Stimulated activated CD4-positive, alpha-beta T cell treated with anti-CD3 and anti-CD28 coated beads, Interleukin-1b, Interleukin-23, amount 100 ng/mL, for 4 hours (primary cell): ENCODE measurements at places on chromosomes 3 and 15.

DNA sequence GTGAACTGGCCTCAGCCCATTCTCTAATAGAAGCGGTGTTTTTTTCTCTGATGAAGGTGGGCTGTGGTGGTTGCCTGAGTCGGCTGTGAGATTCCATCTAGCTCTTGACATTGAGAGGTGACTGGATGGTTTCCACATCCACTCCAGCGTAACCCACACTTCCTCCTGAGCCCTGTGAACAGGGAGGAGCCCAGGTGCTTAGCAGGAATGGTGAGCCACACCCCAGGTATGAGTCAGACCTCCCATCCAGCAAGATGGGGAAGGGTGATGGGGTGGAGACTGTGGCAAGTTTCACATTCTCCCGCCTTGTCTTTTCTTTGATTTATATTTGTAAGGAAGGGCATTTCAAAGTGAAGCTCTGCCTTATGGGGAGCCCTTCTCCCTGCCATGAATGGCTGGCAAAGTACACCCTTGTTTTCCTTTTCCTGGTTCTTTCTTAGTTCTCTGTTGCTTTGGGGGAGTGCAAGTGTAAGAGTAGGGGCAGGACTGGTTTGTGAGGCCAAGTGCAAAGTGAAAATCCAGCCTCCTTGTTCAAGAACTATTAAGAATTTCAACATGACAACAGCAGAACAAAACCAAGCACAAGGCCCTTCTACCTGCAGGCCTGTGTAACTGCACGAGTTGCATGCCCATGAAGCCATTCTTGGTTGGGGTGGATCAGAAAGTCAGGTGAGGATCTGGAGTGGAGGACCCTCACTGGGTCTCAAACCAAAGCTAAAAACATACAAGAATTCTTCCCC lies 4.6 kb upstream of the TPRG1 start:
- DNase-seq = no peak

GRCh38 chr15:32709295-32710033 lies 8.3 kb upstream of the GREM1 start:
- DNase-seq = no peak

- DNase-seq = no peak
Measured at GRCh38 chr3:133781570-133781969, 24.0 kb upstream of the SRPRB start.

DNA sequence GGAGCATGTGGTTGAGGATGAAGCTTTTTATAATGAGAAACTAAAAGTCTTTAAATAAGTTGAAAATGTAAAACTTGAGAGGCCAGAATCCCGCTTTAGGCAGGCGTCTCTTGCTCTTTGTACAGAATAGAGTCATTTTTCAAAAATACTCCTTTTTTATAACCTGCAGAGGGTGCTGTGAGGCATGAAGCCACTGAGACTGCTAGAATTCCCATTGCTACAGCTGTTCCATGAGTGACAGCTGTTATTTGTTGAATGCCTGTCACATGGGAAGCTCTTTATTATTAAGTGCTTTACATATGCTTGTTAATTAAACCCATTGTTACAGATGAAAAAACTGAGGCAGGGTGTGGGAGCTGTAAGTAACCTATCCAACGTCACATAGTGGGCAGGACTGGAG lies 18.5 kb downstream of the MINAR1 start:
- DNase-seq = no peak

GRCh38 chr3:167305340-167305890 lies 74.7 kb downstream of the ZBBX start:
- DNase-seq = no peak

- DNase-seq = no peak
Measured at GRCh38 chr3:16875876-16876550, 8.7 kb upstream of the PLCL2 start.

DNA sequence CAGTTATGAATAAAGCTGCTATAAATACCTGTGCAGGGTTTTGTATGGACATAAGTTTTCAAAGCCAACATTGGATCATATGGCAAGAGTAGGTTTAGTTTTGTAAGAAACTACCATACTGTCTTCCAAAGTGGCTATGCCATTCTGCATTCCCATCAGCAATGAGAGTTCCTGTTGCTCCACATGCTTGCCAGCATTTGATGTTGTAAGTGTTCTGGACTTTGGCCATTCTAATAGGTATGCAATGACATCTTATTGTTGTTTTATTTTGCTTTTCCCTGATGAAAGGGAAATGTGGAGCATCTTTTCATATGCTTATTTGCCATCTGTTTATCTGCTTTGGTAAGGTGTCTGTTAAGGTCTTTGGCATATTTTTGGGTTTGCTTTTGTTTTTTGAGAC lies 22.2 kb upstream of the BLM start:
- no peak for DNase-seq

GRCh38 chr3:87298111-87298718 lies 21.8 kb upstream of the POU1F1 start:
- DNase-seq = no peak

GRCh38 chr3:101703169-101703568 lies 16.7 kb upstream of the RPL24 start:
- no peak for DNase-seq

GRCh38 chr3:123448536-123449101 lies at the start of gene ADCY5:
TSS of gene ADCY5 (minus strand) at chr3:123449090. CDS start at chr3:123448545, 545 bp downstream.
- no peak for DNase-seq

DNA sequence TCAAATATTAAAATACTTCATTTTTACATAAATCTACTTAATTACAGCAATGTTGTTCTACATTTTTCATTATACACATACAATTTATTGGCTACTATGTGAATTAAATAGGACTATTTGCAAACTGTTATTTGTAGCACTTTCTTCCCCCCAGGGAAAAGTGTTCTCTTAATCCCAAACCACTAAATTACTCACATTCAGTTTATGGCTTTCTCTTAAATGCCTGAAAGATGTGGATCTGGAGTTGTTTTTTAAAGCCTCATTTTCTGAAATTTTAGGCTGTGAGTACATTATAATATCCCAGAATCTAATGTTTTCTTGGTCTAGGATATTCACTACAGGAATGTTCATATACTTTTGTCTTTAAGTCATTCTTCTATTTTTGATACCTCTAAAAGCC lies 32.7 kb downstream of the PRTG start:
- no peak for DNase-seq
